ENCODE measurements at places on chromosomes 6 and 20.

- no peak for DNase-seq
Measured at GRCh38 chr6:68158256-68158655, 476.8 kb upstream of the ADGRB3 start.

- DNase-seq = no peak
Measured at GRCh38 chr6:45966797-45967196, 48.9 kb downstream of the CLIC5 start.

DNA sequence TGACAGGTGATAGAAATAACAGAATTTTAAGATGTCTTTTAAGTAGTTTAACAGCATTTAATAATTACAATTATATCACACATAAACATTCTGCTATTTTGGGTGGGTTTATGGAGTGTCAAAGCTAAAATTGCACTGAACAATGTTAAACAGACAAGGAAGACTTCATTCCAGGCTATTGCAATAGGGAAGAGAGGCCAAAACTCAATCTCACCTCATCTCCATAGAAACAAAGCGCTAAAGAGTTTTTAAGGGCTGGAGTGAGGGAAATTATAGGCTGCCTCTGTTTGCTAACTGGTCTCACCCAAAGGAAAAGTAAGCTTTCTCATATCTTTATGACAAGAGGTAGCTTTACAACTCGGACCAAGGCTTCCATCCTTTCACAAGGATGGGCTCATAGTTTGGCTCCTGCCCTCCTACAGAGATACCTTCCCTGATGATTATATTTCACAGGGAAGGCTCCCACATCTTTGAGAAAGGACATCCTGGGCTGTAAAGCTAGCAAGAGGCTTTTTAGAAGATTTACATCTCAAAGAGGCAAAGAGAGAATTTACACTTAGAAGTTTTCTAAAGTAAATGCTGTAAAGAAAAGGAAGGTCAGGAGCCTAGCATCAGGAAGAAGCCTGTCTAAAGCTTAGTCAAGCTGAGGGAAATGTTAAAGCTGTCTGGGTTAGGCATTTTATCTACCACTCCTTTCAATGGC lies 350.2 kb upstream of the IMPG1 start:
- DNase-seq = peak; percentile 2

DNA sequence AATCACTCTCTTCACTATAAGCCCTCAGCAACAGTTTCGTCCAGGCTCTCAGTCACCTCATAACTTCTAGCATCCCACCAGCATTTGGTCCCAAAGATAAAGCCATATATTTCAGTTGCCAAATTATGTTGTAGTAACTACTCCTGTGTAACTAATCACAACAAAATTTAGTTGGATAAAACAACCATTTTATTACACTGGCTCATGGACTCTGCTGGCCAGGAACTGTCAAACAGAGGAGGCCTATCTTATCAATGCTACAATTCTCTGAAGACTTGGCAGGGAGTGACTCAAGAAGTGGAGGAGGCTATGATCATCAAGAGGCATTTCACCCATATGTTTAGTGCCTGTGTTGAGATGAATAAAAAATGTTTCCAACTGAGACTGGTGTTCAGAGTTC lies 1082.3 kb upstream of the GJE1 start:
- no peak for DNase-seq

GRCh38 chr6:138795809-138796603 lies at the start of gene ECT2L:
Gene ECT2L, plus strand, starts transcription at chr6:138796087. Its CDS starts 17,188 bp downstream, at chr6:138813275.
- peak; percentile 6 for DNase-seq

- DNase-seq = no peak
Measured at GRCh38 chr20:46357030-46357514, 48.8 kb upstream of the CDH22 start.

GRCh38 chr20:46027245-46027853 lies 1.7 kb upstream of the SLC12A5 start:
- no peak for DNase-seq

DNA sequence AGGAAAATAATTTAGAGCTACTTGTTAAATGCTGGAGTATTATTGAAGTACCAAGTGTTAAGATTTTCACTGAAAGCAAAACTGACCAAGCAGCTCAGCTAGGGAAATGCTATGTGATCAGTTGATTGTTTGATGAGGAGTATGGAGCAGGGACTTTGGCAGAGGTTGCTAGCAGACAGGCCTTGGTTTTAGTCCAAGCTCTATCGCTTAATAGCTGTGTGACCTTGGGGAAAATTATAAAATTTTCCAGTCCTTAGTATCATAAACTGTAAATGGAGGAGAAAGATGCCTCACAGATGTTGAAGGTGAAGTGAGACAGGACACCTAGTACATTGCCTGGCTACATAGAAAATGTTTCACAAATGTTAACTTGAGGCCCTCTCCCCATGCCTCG lies 136.6 kb downstream of the MTHFD1L start:
- DNase-seq = no peak

DNA sequence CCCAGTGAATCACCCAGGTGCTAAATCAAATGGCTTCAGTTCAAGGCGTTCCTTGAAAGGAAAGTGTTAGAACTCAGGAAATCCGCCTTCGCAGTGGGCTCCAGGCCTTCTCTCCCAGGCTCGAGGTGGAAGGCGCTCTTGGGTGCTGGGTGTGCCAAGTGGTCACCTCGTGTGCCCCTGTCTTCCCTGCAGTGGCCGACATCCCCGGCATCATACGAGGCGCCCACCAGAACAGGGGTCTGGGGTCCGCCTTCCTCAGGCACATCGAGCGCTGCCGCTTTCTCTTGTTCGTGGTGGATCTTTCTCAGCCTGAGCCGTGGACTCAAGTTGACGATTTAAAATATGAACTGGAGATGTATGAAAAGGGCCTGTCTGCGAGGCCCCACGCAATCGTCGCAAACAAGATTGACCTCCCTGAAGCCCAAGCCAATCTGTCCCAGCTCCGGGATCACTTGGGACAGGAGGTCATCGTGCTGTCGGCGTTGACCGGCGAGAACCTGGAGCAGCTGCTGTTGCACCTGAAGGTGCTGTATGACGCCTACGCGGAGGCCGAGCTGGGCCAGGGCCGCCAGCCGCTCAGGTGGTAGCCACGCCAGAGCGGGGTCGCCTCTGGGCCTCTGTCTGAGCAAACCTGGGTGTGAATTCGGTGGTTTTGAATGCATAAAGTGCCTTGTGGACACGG lies 17.8 kb downstream of the MTG2 start:
- DNase-seq = no peak

- DNase-seq = no peak
Measured at GRCh38 chr6:152978058-152978457, 4.8 kb downstream of the FBXO5 start.

DNA sequence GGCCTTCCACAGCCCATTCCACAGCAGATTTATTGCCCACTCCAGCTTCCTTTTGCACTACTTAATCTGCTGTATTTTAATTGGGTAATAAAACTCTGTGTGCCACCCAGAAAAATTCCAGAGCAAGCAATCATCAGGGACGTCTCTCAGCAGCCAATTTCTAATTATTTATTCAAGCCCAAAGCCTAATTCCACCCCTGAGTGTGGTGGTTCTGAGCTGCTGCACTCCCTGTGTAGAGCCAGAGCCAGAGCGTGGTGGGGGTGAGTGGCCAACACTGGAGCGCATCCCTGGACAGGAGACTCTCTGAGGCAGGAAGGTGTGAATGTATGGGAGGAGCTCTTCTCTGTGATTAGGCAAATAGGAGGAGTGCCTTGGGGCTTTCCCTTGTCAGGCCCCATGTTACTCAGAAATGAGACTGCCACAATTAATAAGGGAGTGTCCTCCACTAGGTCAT lies 66.1 kb downstream of the CD24 start:
- no peak for DNase-seq

- no peak for DNase-seq
Measured at GRCh38 chr20:34269996-34270627, 28.9 kb downstream of the ASIP start.

- DNase-seq = no peak
Measured at GRCh38 chr20:62066983-62067433, 1.3 kb upstream of the TAF4 start.

DNA sequence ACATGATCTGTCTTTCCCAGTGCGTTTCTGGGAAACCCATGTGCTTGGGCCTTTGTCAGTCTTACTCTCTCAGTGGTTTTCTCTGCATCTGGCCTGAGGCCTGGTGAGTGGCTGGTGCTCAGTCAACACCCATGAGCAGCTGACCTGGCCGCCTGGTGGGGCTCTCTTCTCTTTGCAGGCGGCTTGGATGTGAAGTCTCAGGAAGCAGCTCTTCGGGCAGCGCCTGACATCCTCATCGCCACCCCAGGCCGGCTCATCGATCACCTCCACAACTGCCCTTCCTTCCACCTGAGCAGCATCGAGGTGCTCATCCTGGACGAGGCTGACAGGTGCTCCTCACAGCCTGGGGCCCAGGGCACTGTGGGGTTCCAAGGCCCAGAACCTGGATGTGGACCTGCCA lies 10.8 kb downstream of the DDX27 start:
- peak; percentile 52 for DNase-seq

- DNase-seq = no peak
Measured at GRCh38 chr20:46973766-46974165, 79.1 kb downstream of the EYA2 start.

GRCh38 chr6:73006146-73006545 lies 219.2 kb downstream of the KHDC1L start:
- no peak for DNase-seq

GRCh38 chr6:111812060-111813038 lies 60.9 kb downstream of the FYN start:
- no peak for DNase-seq
